ENCODE measurements at places on chromosomes 2 and 18.

DNA sequence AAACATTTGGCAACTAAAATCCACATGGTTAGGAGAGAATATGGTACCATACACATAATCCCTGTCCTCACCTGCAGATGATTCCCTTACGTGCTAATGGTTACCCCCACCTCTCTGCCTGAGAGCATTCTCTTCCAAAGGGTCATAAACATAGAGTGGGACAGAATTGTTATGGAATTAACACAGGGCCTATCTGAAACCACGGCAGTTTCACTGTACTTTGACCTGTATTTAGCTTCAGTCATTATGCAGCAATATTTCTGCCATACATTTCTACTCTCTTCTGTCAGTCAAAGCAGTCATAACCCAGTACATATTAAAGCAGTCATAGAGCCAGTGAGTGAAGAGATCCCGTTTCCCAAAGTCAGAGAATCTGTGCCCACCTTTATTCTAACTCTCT lies 1128.9 kb upstream of the NXPH2 start:
- DNase-seq = no peak

- no peak for DNase-seq
Measured at GRCh38 chr2:134362740-134363139, 108.9 kb downstream of the MGAT5 start.

DNA sequence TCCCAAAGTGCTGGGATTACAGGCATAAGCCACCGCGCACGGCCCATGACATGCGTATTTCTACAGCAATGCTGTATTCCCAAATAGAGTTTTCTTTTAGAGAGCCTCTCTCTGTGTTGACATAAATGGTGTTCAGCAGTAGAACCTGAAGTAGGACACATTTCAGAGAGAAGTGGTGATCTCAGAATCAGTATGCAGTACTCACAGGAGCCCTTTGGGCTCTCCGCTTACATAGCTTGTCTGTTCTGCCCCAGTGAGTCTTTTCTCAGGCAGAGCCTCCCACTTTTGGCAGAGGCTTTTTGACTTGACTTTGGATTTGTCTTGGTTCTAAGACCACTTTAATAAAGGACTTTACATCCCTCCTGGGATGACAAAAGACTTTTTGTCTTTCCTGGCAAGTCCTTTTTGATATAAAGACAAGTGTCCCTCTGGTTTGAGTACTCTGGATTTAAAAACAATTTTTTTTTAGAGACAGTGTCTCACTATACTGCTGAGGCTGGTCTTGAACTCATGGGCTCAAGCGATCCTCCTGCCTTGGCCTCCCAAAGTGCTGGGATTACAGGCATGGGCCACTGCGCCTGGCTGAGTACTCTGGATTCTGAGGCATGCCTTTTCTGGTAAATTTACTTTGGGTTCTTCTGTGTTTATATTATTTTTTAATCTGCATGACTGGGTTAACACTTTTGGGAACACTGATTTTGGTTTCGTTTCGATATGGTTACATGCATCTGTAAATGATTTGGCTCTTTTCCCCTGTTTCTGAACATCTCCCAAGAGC lies 113.3 kb downstream of the SMAD2 start:
- DNase-seq = no peak

- DNase-seq = peak; percentile 4
Measured at GRCh38 chr2:28247734-28248133, 144.9 kb upstream of the FOSL2 start.

GRCh38 chr18:70522183-70522680 lies 233.4 kb downstream of the SOCS6 start:
- DNase-seq = no peak

DNA sequence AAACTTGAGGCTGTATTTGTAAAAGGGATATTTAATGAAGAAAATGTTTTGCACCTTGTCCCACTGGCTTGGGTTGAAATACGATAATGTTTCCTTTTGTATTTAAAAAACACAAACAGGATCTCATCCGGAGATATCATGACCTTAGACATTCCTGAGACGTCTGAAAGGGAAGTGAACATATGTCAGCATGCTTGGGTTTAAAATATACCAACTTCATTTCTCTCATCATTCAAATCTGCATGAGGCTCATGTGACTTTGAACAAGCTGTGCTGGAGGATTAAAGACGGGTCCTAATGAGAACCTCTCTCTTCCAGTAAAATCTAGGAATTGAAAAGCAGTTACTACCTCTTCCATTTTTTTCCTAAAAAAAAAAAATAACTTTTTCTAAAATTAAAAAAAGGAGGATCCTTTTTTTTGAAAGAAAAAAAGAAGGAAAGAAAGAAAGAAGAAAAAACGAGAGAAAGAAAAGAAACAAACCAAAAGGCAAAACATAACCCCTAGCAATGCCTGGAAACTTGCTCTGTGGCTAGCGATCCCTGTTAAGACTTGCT lies 106.8 kb upstream of the ZFP36L2 start:
- no peak for DNase-seq

DNA sequence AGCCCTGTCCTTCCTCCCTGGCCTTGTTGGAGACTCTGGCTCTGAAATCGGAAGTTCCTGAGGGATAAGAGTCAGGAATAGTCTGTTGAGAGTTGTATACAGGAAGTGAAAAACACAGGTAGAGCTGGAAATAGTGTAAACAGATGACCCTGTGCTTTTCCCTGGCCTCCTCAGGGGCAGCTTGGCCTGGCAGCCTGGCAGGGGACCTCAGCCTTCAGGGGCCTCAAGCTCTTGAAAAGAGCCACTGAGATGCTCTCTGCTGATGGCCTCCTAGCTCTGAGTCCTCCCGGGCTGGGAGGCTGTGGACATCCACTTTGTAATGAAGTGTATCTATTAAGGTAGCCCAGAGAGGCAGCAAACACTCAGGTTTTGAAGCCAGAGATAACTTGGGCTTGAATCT lies 79.3 kb downstream of the DDX1 start:
- no peak for DNase-seq

- no peak for DNase-seq
Measured at GRCh38 chr2:130754811-130755210, 529 bp upstream of the AMER3 start.

DNA sequence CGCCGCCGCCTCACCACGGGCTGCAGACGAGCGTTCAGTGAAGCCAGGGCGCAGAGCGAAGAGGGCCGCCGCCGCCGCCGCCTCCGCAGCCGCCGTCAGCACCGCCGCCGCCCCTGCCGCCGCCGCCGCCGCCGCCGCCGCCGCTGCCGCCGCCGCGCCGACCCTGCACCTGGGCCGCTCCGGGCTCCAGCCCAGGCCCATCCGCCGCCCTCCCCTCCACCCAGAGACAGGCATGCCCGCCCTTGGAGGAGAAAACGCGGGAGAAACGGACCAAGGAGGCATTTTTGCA lies 3.0 kb downstream of the POU3F3 start:
- no peak for DNase-seq

DNA sequence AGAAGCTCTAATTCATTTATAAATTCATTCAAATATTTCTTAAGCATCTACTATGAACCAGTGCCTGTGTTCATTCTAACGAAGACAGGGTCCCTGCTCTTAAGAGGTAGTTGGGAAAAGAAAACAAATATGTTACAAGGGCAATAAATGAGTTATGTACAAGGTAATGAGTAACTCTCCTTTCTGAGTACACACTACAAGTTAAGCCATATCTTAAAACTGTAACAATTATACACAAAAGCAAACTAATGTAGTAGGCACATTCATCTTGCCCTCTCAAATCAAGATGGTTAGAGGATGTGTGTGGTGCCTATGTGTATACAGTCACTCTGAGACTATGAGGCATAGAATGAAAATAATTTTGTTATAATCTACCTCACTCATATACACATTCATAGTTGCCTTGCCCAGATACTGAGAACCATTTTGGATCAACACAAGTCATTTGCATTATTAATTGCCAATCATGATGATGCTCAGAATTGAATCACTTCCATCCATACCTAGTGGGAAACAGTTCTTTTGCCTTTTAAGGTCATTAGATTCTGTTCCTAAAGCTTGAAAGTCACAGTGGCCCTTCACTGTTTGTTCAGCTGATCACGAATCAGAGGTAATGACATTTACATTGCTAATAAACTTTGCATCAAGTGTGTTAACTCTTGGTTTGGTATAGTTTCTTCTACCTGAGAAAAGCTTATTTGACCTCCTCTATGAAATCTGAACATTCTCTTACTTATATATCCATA lies 283.1 kb downstream of the ZNF385B start:
- DNase-seq = no peak

DNA sequence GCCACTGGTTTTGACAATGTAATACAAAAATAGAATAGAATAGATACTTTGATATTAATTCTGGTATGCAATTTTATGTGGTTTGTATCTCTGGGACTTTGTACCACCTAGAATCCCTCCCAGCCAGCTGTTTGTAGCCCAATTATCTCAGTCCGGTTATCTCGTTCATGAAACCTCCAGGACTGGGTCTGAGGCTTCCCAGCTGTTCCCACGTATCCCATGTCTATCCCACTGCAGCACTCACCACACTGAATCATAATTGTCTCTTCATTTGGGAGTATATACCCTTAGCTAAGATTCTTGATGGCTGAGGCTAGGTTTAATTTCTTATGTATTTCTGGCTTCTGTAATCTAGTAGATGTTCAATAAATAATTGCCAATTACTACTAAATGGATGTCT lies 104.4 kb upstream of the MAPRE2 start:
- DNase-seq = no peak

DNA sequence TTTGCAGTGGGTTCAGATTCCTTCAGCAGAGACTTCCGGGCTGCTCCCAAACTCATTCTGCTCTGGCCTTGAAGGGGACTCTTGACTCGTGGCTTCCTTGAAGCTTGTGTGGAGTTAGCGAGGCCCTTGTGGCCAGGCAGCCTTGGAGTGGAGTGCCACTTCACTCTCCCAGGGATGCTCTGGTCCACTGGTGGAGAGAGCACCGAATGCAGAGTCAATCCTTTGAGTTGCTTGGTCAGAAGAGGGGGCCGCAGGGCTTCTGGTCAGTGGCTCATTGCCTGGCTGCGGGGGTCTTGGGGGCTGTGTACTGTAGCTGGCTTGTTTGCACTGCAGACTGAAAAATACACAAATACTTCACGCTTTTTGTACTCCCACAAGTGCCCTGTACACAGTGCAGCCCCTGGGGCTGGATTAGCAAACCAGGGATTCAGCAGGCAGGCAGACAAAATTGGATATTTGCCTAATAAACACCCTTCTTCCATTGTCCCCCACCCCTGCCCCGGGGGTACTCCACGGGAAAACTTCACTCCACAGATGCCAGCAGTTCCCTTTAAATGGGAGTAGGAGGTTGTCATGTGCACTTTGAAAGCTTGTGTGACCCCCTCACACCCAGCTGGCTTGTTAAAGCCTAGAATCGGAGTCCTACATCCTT lies 3.2 kb downstream of the GLI2 start:
- DNase-seq = no peak

DNA sequence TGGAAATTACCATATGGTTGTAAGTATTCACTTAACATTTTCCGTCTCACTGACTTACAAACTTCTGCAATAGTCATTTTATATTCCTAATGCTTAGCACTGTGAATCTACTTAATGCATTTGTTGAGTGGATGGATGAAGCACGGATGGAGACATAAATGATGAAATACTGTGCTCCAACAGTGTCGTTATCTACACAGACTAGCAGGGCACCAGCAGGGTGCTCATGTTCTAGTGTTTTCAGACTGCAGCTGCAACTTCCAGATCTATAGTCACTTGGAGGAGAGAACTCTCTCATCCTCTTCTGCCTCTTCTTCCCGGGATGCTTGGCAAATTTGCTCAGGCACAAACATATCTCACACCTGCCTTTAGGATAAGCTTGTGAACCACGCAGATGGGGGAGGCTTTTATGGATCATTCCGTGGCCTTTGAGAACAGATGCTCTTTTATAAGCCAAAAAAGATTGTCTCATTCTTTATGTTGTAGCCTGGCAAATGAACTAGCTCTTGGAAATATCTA lies 797.7 kb downstream of the MBD2 start:
- DNase-seq = no peak

DNA sequence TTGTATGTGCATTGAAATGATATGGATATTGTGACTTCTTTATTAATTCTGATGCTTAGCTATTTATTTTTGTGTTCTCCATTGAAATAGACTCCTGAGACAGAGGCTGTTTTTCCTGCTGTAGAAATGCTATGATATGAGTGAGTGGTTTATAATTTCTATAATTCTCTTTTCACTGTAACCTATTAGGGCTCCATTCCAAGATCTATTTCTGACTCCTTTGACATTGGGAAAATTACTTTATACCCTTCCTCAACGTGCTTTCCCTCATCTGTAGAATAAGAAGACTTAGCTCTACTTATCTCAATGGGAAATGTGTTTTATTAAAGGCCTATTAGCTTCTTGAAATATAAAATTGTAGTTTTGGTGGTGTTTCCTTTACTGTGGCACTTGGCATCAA lies 144.5 kb upstream of the RPRM start:
- no peak for DNase-seq

- DNase-seq = no peak
Measured at GRCh38 chr18:58967751-58968254, 103.1 kb downstream of the ZNF532 start.

GRCh38 chr2:230764346-230764745 lies 51.7 kb downstream of the CAB39 start:
- DNase-seq = no peak

- DNase-seq = no peak
Measured at GRCh38 chr2:47437287-47437686, 34.3 kb downstream of the MSH2 start.

DNA sequence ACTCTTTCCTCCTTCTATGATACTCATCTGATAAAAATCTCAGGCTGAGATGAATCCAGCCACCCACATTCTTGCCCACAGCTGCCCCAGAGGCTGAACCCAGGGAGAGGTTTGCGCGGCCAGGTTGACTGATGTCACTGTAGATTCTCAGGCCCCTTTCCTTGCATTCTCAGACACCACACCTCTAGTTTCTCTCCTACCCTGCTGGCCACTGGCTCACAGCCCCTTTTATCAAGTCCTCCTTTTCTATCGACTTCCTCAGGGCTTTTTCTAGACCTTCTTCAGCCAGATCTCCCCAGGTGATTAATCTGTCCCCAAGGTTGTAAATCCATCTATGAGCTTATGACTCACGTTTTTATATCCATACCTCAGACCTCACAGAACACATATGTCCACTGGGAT lies 99.8 kb downstream of the TACR1 start:
- DNase-seq = no peak

- no peak for DNase-seq
Measured at GRCh38 chr2:112152476-112153178, 14.4 kb downstream of the FBLN7 start.

DNA sequence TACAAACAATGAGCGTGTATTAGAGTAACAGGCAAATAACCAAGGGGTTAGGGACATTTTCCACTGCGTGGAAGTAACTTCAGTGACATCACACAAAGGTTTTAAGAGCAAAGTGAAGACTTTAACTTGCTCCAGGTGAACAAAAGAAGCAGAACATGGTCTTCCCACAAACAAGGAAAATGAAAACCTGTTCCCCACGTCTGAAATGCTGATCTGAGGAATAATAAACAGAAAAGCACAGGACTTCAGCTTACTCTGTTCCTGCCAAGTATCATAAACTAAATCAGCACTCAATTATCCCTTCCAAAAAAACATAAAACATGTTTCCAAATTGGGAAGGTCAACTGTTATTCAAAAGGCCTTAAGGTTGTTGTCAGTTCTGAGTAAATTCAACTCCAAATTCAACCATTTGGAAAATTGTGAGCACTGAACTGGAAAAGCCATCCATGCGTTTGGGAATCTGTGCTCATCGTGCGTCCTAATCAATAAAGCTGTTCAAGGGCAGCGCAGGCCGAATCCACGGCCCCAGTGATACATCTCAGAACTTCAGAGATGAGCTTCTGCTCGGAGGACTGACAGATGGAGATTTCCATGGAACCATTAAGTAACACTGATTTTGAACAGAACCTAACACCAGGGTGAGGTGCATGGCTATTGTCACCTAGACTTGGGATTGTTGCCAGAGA lies 7.7 kb upstream of the SNTG2 start:
- DNase-seq = peak; percentile 81
